ENCODE measurements at places on chromosomes 2 and 18.
A peak's percentile ranks its signal among the peaks of the same experiment; 100 is the strongest.

GRCh38 chr2:169014780-169015179, 16.3 kb downstream of the ABCB11 start:
- DNase-seq, result no peak

- DNase-seq, result no peak
Observed at GRCh38 chr18:2002604-2003003, 568.7 kb downstream of the METTL4 start.

- peak; percentile 63 for DNase-seq
Observed at GRCh38 chr2:39524061-39524460, 87.0 kb upstream of the MAP4K3 start.

DNA sequence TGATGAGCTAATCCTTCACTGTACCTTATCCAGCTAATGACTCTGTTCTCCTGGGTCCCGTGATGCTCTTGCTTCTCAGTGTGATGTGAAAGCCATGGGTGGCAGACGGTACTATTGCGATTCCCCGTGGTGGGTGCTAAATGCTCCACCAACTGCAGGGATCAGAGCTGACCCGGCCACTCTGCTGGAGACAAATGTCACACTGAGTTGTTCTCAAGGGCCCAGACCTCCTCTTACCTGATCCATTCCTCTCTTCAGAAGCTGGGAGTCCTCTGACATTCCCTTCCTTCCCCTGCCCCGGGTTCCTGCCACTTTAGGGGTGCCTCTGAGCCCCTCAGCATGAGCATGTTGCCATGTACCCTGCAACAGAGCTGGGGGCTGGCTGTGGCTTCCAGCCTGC, 105.1 kb downstream of the MAPK4 start:
- DNase-seq, result no peak

DNA sequence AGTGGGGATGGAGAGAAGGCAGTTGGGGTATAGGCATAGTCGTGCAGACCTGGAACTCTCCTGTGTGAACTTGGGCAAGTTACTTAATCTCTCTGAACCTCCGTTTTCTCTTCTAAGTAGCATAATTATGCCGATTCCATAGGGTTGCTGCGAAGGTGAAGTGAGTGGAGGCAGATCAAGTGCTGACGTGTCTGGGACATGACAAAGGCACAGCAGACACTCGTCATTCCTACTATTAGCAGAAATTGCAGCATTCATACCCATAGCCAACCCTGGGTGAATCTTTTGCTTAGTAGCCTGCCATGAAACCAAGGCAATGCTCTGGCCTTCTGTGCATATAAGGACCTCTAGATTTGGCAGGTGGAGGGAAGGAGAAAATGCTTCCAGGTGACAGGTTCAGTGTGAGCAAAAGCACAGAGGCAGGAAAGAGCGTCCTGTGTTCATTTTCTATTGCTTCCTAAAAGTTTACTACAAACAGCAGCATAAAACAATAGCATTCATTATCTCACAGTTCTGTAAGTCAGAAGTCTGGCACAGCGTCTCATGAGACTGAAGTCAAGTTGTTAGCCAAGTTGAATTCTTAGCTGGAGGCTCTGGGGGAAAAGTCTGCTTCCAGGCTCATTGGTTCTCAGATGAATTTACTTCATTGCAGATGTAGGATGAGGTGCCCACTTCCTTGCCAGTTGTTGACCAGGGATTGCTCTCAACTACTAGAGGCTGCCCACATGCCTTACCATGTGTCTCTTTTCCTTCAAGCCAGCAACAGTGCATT, 77.8 kb downstream of the CTIF start:
- no peak for DNase-seq

GRCh38 chr18:9108911-9109310, 6.4 kb downstream of the NDUFV2 start:
- DNase-seq, result no peak

DNA sequence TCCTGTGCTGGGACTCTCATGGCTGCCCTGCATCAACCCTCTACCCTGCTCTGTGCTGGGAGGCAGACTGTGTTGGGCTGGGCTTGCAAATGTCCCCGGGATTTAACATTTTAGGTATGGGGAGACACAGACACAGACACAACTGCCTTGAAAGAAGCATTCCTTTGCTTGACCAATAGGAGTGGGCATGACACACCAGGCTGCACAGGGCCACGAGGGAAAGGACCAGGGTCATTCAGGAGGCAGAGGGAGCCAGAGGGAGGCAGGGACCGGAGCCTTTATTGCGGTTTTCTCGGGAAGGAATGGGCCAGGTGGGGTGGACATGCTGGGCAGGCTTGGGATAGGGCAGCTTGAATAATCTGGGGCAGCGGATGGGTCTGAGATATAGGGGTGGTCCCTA, 238.7 kb upstream of the COPS8 start:
- no peak for DNase-seq

DNA sequence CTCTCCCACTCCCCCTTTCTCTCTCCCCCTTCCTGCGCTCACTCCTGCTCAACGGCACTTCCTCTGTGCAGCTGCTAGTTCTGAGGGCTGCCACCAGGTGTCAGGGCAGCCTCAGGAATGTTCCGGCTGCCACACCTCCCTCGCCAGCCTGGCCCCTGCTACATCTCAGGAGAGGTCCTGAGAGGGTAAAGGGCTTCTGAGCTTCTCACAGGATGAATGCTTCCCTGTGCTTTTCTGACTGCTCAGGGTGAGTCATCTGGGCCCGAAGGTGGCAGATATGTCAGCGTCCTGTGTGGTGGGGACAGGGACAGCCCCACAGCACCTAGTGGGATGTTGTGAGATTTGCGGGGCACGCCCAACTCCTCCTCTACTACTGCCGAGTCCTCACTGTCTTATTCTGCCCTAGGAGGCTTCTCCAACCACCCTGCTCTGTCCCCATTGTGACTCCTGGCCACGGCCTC, 49.0 kb downstream of the PLEKHB2 start:
- DNase-seq, result peak; percentile 77

DNA sequence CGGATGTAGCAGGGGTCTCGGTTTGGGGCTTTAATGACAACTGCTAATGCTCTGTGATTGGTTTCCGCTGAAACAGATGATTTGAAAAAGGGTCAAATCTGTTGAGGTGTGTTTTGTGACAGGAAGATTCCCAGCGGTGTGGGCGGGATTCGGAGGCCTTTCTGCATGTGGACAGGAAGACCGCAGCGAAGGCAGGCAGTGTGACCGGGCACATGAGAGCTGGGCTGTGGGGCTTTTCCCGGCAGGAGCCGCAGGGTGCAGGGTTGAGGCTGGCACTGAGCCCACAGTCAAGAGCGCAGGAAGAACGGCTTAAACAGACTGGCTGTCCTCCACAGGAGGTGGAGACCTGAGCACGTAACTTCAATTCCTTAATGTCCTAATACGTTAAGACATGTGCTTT, 180.0 kb upstream of the TPO start:
- peak; percentile 67 for DNase-seq

- DNase-seq, result peak; percentile 68
Observed at GRCh38 chr18:60684843-60685513, 312.4 kb upstream of the MC4R start.

DNA sequence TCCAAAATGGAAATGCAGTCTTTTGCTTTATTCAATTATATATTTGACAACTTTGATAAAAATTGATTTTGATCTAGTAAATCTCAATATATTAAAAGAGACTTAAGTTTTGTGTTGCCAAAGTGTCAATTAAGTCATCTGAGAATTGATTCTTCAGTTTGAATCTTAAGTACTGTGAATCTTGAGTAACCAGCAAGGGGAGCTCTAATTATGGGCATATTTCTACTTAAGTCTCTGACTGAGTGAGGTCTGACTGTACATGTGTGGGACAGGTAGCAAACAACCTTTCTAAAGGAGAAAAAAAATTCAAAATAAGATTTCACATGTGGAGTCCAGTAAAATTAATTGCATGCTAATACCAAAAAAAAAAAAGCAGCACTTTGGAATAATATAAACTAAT, 503.7 kb upstream of the SLC8A1 start:
- peak; percentile 42 for DNase-seq

- DNase-seq, result peak; percentile 86
Observed at GRCh38 chr2:72289283-72289682, 141.6 kb upstream of the CYP26B1 start.

DNA sequence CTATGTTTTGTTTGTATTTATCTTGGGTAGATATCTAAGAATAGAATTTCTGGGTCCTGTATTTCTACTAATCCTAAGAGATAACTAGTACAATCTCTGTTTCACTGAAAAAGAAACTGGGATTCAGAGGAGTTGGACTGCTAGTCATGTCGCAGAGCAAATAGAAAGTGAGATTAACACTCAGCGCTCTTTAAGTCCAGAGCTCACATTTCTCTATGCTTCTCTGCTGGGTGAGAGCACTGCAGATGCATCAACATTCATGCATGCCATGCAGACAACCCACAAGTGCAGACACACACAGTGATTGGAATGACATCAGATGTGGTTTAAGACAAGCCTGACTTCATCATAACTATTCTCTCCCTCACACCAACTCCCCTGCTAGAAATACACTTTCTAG, 563.8 kb downstream of the TDRD15 start:
- DNase-seq, result no peak

DNA sequence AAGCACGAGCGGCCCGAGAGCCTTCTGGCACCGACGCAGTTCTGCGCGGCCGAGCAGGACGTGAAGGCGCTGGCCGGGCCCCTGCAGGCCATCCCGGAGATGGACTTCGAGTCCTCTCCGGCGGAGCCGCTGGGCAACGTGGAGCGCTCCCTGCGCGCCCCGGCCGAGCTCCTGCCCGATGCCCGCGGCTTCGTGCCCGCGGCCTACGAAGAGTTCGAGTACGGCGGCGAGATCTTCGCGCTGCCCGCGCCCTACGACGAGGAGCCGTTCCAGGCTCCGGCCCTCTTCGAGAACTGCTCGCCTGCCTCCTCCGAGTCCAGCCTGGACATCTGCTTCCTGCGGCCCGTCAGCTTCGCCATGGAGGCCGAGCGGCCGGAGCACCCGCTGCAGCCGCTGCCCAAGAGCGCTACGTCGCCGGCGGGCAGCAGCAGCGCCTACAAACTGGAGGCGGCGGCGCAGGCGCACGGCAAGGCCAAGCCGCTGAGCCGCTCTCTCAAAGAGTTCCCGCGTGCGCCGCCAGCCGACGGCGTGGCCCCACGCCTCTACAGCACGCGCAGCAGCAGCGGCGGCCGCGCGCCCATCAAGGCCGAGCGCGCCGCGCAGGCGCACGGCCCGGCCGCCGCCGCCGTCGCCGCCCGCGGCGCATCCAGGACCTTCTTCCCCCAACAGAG, 70.4 kb downstream of the ARHGEF33 start:
- DNase-seq, result peak; percentile 88

DNA sequence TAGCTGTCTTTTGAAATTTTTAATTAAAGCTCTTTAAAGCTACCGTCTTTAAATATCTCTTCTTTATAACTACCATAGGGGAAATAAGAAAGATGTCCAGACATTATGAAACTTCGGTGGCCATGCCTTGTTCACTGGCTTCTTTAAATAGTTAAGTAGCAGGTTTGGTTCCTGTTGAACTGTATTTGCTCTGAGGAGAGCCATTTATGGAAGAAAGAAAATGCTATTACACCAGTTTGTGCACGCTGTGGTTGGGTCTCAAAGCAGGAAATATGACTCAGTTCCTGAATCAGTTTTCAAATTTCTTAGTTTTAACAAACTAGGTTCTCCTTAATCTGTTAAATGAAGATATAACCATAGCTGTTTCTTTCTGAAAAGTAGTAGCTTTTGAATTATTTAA, 12.2 kb downstream of the ARPC2 start:
- peak; percentile 91 for DNase-seq

GRCh38 chr2:237692601-237693290, 65.4 kb downstream of the LRRFIP1 start:
- DNase-seq, result no peak

- peak; percentile 72 for DNase-seq
Observed at GRCh38 chr2:33457556-33458247, 18.7 kb upstream of the RASGRP3 start.

DNA sequence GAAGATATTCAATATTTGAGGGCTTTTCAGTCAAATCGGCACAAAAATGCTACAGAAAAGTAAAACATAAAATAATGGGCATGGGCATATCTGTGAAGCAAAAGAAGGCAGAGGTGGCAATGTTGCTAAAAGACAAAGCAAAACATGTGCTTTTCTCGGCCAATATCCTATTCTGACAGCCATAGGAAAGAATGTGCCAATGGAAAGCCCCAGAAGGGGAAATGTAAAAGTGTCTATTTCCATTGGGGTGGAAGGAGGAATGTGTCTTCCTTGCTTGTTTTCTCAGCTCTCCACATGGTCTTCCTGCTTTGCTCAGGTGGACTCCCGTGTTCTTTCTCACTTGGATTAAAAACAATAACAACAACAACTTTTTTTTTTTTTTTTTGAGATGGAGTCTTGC, 13.7 kb upstream of the PER2 start:
- peak; percentile 29 for DNase-seq

DNA sequence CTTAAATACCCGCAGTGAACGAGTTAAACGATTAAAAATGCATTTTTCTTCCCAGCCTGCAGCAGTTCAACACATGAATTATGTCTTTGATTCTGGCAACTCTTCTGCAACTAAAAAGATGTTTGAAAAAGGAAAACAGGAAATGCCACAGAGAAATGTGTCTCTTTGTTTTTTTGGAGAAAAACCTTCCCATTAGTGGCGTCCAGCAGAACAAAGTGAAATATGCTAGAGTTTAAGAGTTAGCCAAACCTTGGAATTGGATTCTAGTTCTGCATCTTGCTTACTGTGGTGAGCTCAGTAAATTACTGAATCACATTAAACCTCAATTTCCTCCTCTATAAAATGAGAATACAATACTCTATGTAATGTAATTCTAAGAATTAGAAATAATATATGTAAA, 900.2 kb upstream of the ACVR2A start:
- DNase-seq, result no peak

DNA sequence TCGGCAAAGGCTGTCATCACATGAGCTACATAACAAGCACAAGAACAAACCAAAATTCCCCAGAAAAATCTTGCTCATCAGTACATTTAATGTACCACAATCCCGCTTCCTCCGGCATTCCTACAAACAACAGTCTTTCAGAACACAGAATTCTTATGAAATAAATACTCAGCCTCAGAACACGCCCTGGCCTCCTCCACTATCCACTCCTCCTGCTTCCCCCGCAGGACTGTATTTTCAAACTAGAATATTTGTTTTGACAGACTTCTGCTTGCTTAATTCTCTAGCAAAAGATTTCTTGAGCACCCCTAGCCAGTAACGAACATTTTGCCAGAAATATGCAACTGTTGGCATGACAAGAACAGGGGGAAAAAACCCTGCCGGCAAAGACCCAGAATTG, 131.2 kb downstream of the THADA start:
- peak; percentile 80 for DNase-seq
